PC-9 (cell line): ENCODE measurements at places on chromosomes 13 and 19.

- DNase-seq: no peak
Measured at GRCh38 chr19:8468761-8469373, 24.1 kb downstream of the HNRNPM start.

GRCh38 chr19:1825909-1826556 lies 14.0 kb upstream of the ATP8B3 start:
- peak; percentile 52 for DNase-seq

- DNase-seq: no peak
Measured at GRCh38 chr19:3698974-3699740, 1.1 kb downstream of the PIP5K1C start.

DNA sequence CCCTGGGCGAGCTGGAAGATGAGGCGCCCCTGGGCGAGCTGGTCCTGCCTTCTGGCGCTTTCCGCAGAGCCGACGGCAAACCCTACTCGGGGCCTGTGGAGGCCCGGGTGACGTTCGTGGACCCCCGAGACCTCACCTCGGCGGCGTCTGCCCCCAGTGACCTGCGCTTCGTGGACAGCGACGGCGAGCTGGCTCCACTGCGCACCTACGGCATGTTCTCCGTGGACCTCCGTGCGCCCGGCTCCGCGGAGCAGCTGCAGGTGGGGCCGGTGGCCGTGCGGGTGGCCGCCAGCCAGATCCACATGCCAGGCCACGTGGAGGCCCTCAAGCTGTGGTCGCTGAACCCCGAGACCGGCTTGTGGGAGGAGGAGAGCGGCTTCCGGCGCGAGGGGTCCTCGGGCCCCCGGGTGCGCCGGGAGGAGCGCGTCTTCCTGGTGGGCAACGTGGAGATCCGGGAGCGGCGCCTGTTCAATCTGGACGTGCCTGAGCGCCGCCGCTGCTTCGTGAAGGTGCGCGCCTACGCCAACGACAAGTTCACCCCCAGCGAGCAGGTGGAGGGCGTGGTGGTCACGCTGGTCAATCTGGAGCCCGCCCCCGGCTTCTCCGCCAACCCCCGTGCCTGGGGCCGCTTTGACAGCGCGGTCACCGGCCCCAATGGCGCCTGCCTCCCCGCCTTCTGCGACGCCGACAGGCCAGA lies 6.3 kb downstream of the CILP2 start:
- DNase-seq: no peak

DNA sequence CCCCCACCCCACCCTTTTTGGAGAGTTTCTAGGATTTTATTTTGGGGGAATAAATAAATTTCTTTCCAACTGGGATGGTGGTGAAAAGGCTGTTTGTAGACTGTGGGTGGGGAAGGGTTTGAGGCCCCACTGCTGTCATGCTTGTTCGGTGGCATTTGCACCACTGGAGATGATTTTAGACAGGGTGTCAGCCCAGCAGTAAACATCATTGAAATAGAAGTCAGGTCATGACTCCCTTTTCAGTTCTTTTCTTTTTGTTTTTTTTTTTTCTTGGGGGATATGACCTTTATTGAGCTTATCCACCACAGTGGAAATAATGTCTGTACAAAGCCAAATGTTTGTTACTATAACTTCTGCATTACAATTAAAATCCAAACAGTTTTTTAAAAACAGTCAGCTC lies 14.1 kb downstream of the UBAC2 start:
- DNase-seq: peak; percentile 31

GRCh38 chr13:28093881-28094280 lies 6.5 kb downstream of the FLT3 start:
- DNase-seq: no peak

GRCh38 chr13:45206340-45206739 lies 5.5 kb upstream of the KCTD4 start:
- no peak for DNase-seq

DNA sequence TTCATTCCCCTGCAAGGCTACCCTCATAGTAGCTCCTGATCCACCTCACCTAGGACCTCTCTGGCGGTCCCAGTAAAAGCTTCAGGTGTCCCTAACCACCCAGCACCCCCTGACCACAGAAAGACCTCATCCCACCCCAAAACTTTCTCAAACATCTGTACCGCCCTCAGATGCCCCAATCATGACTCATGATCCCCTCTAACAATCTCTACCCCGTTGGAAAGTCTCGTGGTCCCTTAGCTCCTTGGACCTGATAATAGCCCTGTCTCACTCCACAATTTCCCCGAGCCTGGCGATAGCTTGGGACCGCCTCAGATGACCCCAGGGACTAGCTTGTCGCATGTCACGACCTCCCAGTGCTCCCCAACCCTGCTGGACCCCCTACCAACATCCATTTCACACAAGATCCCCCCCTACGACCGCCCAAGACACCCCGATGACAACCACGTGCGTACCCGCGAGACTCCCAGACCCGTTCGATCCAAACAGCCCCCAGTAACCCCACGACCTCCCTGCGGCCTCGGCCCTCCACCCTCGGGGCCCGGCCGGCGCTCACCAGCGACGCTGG lies 450 bp downstream of the NDUFA11 start:
- DNase-seq: no peak

DNA sequence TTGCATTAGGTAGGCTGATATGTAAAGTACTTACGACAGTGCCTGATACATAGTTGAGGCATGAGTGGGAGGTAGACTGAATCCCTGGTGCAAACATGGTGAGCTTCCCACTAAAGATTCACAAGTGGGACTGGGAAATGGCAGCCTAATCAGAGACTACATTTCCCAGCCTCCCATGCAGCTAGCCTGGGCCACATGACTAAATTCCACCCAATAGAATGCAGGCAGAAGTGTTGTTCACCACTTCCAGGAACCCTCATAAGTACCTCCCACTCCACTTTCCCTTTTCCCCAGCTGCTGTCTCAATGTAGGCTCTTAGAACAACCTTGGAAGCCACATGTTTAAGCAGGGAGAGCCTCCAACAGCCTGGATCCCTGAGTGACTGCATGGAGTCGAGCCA lies 104.9 kb downstream of the CACNA1A start:
- no peak for DNase-seq

DNA sequence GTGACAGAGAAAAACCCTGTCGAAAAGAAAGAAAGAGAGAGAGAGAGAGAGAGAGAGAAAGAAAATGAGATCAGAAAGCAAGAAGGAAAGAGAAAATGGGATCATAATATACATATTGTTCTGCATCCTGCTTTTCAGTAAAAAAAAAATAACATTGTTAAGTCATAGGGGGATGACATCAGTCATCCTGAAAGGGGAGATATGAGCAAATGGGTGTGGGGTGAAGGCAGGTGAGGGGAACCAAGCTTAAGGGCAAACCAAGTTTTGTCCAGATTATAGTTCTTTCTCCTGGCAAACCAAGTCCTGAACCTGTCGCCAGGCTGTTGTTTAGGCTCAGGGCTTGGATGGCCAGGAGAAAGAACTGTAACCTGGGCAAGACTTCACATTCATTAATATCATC lies 92.6 kb upstream of the TMTC4 start:
- no peak for DNase-seq

DNA sequence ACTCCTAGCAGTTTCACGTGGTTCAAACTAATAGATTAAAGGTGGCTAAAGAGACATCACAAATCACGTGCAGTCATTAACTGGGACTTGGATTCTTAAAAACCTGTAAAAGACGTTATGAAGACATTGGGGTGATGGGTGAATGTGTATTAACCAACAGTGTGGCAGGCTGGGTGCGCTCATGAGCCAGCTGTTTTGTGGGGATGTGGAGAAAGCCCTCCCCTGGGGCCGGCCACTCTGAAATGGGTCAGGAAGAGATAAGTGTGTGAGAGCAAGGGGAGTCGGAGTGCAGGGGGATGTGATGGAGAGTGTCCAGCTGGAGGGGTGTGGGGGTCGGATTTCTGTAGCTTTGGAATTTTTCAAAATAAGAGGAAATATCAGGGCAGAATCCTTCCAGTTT lies 10.4 kb downstream of the UPF1 start:
- no peak for DNase-seq

GRCh38 chr13:45413826-45414307 lies 4.3 kb downstream of the SLC25A30 start:
- no peak for DNase-seq

- no peak for DNase-seq
Measured at GRCh38 chr13:88288326-88288725, 617.2 kb downstream of the SLITRK5 start.

DNA sequence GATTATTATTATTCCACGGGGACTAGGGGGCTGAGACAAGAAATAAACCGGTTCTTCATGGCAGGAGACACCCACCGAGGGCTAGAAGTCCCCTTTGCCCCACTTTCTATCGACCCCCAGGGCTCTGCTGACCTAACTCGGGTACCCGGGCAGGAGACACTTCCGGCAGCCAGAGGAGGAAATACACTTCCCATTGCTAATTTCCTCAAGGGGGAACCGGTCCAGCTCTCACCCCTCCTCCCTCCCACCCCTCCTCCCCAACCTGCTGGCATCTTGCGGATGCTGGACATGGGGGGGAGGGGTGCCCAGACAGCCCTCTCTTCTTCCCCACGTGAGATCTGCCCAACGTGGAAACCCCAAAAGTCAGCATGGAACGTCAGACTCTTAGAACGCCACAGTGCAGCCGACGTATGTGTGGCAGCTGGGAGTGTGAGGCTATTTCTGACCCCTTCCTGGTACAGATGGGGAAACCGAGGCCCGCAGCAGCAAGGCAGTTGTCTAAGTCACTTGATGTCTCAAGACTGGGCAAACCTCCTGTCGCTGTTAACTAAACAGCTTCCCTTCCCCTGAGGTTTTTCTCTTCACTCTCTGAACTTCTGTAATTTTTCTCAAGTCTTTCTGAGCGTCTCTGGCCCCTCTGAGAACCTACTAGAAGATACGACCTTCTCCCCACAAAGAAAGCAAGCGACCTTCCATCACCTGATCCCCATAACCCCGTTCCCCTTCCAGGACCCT lies 3.6 kb downstream of the GPR4 start:
- peak; percentile 6 for DNase-seq

GRCh38 chr13:35014606-35015213 lies 72.6 kb downstream of the NBEA start:
- no peak for DNase-seq

GRCh38 chr13:100014621-100015020 lies 33.0 kb downstream of the ZIC2 start:
- no peak for DNase-seq

DNA sequence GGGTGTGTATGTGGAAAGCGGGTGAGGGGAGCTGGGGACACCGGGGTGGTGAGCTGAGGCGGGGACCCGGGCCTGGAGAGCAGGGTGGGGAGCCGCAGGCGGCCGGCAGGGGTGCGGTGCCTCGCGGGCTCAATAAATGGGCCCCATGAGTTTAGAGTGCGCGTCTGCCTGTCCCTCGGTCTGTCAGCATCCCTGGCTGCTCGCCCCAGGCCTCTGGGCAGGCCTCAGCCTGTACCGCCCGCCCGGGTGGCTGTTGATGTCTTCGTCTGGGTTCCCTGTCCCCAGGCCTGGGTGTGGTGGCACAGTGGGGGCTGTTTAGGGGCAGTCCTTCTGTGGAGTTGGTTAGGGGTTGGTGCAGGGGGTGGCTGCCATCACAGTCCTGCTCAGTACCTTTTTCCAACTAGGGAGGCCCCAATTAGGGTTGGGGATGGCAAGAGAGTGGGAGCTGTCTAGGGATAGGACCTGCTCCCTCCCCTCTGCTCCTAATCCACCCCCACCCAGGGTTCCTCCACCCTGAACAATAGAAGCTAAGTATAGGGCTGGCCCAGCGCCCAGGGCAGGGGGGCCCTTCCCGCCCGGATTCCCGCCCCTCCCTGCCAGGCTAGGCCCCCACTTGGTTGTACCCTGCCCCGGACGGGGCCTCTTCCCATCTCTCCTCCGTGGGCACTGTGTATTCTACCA lies 12.2 kb downstream of the CIC start:
- DNase-seq: no peak

- no peak for DNase-seq
Measured at GRCh38 chr19:48330012-48330681, 4.8 kb downstream of the EMP3 start.

DNA sequence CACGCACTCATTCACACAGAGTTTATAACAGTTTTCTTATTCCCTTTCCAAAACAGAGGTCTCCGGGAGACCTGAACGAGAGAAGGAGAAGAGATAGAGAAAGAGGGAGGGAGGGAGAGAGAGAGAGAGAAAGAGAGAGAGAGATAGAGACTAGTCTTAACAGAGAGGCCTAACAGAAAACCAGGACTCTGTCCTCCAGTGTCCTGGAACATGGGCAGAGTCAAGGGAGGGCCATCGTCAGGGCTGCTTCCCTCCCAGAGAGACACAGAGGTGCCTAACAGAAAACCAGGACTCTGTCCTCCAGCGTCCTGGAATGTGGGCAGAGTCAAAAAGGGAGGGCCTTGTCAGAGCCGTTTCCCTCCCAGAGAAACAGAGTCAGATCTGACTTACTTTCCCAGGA lies 78.7 kb downstream of the WTIP start:
- no peak for DNase-seq

DNA sequence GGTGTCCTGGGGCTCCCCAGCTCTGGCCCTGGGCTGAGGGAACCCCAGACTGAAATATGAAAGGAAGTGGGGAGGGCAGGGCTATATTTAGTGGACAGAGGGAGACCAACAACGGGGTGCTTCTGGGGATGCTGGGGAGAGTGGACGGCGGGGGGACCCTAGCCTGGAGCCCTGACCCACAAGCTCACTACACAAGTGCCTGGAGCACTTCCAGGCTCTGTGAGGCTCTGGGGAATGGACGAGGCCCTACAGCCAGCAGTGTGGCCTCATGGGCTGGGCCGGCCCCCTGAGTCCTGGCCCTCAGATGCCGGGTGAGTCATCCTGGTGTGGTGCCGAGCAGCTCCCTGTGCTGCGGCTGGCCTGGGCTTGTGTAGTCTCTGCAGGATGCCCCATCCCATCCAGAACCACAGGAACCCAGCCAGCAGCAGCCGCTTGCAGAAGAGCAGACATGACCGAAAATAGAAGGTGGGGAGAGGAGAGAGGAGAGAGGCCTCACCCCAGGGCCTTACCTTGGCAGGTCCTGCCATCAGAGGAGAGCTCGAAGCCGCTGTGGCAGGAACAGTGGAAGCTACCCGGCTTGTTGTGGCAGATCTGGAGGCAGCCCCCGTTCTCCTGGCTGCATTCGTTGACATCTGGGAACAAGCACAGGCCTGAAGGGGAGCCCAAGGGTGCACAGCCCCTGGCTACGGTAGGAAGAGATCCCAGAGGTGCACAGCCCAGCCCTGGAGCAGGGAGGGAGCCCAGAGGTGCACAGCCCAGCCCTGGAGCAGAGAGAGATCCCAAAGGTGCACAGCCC lies 26.1 kb downstream of the GAS6 start:
- peak; percentile 73 for DNase-seq

GRCh38 chr19:34220472-34221063 lies 33.8 kb upstream of the GARRE1 start:
- peak; percentile 40 for DNase-seq

GRCh38 chr19:50384685-50385535 lies 763 bp downstream of the POLD1 start:
- DNase-seq: peak; percentile 19
